ENCODE measurements at places on chromosomes 12 and 14.

- DNase-seq = peak; percentile 16
Observed at GRCh38 chr12:93571925-93572711, at the start of gene SOCS2. TSS of gene SOCS2 (plus strand) at chr12:93572675. CDS start at chr12:93572898, 223 bp downstream.

DNA sequence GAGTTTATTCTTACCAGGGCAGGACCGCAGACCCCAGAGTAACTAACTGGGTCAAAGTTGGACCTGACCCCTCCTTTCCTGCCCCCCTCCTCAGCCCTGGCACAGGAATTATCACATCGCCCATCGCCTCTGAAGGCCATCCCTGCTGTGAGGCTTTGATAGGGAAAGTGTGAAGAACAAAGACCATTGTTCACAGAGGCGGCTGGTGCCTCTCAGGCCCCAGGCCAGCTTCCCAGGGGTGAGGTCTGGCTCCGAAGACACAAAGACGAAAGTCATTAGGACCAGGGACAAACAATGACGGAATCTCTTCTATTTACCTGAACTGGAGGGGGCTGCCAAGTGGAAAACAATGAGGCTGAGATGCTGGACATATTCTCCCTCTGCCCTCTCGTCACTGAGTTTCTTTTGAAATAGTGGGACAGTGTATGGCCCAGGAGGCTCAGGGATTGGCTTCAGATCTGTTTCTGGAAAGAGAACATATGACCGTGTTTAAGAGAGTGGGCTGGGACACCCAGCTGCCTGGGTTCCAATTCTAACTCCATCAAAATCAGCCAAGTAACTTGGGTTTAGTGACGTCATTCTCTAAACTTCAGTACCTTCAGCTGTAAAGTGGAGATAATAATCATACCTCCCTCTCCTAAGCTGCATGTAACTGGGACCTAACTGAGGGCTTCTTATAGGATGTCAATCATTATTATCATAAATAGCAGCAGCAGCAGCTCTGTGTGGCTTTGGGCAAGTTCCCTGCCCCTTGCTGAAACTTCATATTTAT is 769.4 kb downstream of the MED13L start:
- DNase-seq = no peak

DNA sequence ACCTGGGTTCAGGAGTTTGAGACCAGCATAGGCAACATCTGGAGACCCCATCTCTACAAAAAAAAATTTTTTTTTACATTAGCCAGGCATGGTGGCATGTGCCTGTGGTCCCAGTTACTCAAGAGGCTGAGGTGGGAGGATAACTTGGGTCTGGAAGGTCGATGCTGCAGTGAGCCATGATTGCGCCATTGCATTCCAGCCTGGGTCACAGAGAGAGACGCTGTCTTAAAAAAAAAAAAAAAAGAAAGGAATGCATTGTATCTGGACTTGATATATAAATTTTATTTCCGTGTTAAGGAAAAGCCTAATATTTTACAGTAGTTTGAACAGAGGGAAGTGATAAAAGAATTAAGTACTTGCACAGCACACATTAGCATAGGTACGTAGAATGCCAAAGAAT is 97.2 kb downstream of the ZC3H14 start:
- DNase-seq = no peak

DNA sequence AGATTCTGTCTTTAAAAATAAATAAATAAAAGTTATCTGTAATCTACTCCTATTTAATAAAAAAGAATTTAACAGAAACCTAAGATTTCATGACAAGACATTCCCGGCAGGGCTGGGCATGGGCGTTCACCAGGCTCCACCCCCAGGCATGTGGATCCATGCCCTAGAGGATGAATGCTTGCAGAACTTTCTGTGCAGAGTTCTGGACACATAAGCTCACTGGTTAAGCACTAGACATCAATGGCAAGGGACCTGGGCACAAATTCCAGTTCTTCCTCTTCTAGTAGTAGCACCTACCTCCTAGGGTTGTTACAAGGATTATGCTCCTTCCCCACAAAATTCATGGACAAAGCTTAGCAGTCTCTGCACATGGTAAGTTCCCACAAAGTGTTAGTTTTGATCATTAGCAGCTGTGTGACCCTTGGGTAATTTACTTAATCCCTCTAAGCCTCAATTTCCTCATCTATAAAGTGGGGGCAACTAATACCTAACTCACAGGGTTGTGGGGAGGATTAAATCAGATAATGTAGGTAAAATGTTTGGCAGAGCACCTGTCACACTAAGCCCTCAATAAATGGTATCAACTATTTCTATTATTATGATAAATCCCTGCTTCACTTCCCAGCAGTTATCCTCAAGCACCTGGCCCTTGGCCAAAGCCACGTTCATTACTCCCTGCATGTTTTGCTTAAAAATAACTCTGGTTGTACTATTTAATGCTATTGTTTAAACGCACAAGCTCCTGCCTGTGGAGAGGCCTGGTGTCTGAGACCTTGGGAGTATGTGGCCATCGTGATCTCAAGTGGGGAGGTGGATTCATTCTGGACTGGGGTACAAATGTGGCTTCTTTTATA is 9.8 kb downstream of the GALNT6 start:
- DNase-seq = no peak

GRCh38 chr12:124380796-124381455 is 86.0 kb downstream of the RFLNA start:
- DNase-seq = no peak

- no peak for DNase-seq
Observed at GRCh38 chr12:87311206-87311605, 718.0 kb downstream of the C12orf50 start.

DNA sequence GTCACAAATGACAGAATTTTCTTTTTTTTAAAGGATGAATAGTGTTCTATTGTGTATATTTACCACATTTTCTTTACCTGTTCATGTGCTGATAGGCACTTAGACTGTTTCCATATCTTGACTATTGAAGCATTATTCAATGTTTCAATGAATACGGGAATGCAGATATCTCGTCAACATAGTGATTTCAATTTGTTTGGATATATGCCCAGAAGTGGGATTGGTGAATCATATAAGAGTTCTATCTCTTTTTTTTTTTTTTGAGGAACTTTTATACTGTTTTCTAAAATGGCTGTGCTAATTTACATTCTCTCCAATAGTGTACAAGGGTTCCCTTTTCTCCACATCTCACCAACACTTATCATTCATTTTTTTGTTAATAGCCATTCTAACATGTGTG is 97.9 kb upstream of the FAR2 start:
- DNase-seq = no peak

- DNase-seq = peak; percentile 15
Observed at GRCh38 chr12:89707703-89708564, 704 bp downstream of the ATP2B1 start.

DNA sequence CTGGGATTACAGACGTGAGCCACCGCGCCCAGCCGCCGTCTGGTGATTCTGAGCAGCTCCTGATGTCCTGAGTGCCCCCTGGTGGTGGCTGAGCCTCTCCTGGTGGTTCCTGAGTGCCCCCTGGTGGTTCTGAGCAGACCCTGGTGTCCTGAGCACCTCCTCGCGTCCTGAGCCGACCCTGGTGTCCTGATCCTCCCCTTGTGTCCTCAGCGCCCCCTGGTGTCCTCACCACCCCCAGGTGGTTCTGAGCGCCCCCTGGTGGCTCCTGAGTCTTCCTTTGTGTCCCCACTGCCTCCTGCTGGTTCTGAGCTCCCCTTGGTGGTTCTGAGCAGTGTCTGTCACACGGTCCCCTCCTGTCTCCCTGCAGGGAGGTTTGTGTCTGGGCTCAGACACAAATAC is 1304.9 kb downstream of the TMEM121 start:
- DNase-seq = peak; percentile 59

DNA sequence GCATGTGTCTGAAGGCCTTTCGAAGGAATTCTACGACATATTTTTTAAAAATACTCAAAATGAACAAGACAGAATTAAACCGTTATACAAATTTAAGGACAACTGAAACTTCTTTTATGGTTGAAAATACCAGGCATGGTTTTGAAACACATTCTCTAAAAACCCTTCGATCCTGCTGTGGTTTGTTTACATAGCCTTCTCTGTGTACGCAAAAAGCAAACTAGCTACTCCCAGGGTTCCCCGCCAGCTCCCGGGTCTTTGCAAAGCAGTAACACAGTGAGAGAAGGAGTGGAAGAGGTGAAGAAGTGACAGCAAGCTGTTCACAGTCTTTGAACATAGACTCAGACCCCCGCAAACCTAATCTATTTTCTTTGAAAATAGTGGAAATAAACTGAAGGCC is 2.2 kb upstream of the TC2N start:
- DNase-seq = no peak

- no peak for DNase-seq
Observed at GRCh38 chr14:78018283-78018682, 151.9 kb upstream of the NRXN3 start.

- DNase-seq = no peak
Observed at GRCh38 chr14:76252471-76252870, 100.7 kb downstream of the GPATCH2L start.

DNA sequence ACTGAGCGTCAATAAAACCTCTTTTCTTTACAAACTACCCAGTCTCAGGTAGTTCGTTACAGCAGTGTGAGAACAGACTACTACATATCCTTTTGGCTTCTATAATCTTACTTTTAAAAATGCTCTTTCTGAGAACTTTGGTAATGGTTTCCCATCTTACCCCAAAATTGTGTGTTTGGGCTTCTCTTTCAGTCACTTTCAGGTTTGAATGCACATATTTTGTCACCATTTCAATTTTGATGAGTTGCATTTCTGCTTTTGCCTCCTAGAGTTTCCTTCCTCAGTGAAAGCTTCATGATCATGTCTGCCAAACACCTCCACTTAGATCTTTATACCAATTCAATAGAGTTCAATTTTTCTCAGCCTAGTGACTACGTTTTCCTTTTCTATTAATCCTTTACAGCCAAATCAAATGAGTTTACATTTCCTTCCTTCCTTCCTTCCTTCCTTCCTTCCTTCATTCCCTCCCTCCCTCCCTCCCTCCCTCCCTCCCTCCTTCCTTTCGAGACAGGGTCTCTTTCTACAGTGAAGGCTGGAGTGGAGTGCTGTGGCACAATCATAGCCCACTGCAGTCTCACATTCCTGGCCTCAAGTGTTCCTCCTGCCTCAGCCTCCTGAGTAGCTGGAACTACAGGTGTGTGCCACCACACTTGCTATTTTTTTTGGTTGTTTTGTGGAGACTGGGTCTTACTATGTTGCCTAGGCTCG is 124.9 kb downstream of the BCAT1 start:
- DNase-seq = no peak

DNA sequence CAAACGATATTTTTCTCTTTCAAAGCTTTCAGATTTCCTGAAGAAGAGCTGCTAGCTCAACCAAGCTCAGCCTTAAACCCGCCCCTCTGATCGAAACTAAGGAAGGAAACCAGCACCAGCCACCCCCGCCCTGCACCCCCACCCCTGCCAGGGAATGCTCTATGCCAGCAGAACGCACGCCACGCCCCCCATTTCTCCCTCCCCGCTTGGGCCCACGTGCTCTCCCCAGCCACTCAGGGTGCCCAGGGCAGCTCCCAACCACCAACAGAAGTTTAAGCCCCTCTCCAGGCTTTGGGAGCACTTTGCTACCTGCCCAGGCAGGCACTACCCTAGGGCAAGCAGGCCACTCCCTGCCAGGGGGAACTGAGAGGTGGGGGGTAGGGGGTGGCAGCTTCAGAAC is 18.8 kb upstream of the KRT78 start:
- peak; percentile 47 for DNase-seq

- DNase-seq = no peak
Observed at GRCh38 chr12:127607146-127607725, 659.7 kb upstream of the TMEM132C start.

DNA sequence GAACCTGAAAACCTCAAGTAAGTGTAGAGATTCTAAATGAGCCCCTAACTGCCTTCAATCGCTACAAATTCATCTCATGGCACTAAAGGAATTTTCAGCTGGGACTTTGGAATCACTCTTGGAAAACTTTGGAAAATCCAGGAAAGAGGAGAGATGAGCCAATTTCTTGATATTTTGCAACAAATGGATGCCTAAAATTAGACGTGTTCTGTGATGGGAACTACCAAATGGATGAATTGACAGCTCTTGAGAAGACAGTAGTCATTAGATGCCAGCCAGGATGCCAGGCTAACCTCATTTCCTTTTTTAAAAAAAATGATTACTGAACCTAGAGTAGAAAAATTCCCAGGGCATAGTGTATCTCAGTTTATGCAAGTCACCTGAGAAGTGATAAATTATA is 78.3 kb downstream of the NPAS3 start:
- no peak for DNase-seq

- peak; percentile 60 for DNase-seq
Observed at GRCh38 chr14:70416725-70417349, at the start of gene SYNJ2BP. TSS of gene SYNJ2BP (minus strand) at chr14:70417090. CDS start at chr14:70416963, 127 bp downstream.

DNA sequence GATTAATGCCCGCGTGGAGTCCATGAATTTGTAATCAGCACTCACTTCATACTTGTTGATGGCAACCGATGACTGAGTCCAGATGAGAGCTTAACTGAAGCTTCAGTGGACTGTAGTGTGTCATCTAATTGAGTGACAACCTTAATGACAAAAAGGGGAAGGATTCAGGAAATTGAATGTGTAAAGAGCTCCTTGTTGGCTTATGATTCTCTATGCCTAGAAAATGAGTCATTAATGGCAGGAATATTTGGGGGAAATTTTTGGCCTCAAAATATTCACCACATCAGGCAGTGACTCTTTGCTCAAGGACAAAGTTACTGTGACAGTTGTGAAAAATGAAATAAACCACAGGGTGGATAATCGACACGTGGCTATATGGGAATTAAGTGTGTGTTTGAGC is 55.3 kb upstream of the STON2 start:
- no peak for DNase-seq

GRCh38 chr12:16350682-16351081 is 3.2 kb downstream of the MGST1 start:
- no peak for DNase-seq

- no peak for DNase-seq
Observed at GRCh38 chr14:95067526-95067925, 89.8 kb downstream of the DICER1 start.

DNA sequence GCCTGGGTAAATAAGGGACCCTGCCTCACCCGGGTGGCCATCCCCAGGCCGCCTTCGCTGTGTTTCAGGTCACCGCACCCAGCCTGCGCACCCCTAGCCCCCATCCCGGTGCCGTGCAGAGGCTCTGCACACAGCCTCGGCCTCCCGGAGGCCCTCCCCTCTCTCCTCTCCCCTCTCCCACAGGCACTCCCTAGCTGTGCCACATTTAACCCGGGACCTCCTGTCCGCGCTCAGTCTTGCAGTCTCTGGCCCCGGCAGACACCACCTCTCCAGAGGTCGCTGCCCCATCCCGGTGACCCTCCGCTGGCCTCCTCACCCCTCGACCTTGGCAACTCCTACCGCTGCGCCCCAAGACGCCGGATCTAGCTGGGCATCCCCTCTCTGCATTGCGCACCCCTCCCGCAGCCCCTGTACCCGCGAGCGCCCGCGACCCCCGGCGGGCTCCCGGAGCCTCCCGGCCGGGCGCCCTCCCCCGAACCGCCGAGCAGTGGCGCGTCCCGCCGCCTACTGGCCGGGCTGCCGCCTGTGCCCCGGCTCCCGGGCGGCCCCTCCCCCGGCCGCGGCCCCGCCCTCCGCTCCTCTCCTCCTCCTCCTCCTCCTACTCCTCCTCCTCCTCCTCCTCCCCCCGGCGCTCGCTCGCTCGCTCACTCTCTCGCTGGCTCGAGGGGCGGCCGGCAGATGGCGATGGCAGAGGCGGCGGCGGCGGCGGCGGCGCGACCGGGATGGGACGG is 120.7 kb downstream of the AACS start:
- DNase-seq = peak; percentile 31

GRCh38 chr12:106139422-106140171 is 843 bp upstream of the NUAK1 start:
- DNase-seq = no peak

GRCh38 chr14:68458840-68459469 is 333.9 kb downstream of the ZFP36L1 start:
- no peak for DNase-seq

Data from CD4-positive, alpha-beta T cell treated with Interferon alpha-2 for 1 hour (primary cell).